ENCODE measurements at places on chromosomes 13 and 19.

GRCh38 chr13:38226496-38226895 is 123.2 kb upstream of the UFM1 start:
- H3K4me1 ChIP-seq = no peaks in the 10 kb centered on the region
- no peaks in the 10 kb centered on the region for H3K27me3 ChIP-seq
- DNase-seq = no peak
- H3K4me3 ChIP-seq = no peak overlapping the region
- H3K27ac ChIP-seq = no peak overlapping the region

GRCh38 chr13:48500652-48501197 is 32.2 kb downstream of the RCBTB2 start:
- no peaks in the 10 kb centered on the region for H3K36me3 ChIP-seq
- no peaks in the 10 kb centered on the region for H3K27me3 ChIP-seq
- DNase-seq = no peak
- H3K4me1 ChIP-seq = peaks cover 45% of the 10 kb centered on the region
- no peak overlapping the region for H3K4me3 ChIP-seq

- H3K4me1 ChIP-seq = no peaks in the 10 kb centered on the region
- no peaks in the 10 kb centered on the region for H3K27me3 ChIP-seq
- H3K36me3 ChIP-seq = no peaks in the 10 kb centered on the region
- peak; percentile 49 for DNase-seq
- H3K4me3 ChIP-seq = no peak overlapping the region
- H3K27ac ChIP-seq = no peak overlapping the region
These were observed 47.2 kb downstream of the ZAR1L start for GRCh38 chr13:32267836-32268439.

DNA sequence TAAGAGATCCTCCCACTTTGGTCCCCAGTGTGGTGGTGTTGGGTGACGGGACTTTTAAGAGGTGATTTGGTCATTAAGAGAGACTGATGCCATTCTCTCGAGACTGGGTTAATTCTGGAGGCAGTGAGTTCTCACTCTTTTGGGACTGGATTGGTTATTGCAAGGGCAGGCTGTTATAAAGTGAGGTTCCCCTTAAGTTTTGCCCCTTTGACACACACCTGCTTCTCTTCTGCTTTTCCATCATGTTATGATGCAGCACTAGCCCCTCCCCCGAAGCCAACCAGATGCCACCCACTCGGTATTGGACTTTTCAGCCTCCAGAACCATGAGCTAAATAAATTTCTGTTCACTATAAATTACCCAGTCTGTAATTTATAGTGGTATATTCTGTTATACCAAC is 16.3 kb upstream of the GRAMD1A start:
- H3K4me3 ChIP-seq = no peak overlapping the region
- no peaks in the 10 kb centered on the region for H3K27me3 ChIP-seq
- no peaks in the 10 kb centered on the region for H3K36me3 ChIP-seq
- DNase-seq = no peak
- H3K27ac ChIP-seq = no peak overlapping the region

DNA sequence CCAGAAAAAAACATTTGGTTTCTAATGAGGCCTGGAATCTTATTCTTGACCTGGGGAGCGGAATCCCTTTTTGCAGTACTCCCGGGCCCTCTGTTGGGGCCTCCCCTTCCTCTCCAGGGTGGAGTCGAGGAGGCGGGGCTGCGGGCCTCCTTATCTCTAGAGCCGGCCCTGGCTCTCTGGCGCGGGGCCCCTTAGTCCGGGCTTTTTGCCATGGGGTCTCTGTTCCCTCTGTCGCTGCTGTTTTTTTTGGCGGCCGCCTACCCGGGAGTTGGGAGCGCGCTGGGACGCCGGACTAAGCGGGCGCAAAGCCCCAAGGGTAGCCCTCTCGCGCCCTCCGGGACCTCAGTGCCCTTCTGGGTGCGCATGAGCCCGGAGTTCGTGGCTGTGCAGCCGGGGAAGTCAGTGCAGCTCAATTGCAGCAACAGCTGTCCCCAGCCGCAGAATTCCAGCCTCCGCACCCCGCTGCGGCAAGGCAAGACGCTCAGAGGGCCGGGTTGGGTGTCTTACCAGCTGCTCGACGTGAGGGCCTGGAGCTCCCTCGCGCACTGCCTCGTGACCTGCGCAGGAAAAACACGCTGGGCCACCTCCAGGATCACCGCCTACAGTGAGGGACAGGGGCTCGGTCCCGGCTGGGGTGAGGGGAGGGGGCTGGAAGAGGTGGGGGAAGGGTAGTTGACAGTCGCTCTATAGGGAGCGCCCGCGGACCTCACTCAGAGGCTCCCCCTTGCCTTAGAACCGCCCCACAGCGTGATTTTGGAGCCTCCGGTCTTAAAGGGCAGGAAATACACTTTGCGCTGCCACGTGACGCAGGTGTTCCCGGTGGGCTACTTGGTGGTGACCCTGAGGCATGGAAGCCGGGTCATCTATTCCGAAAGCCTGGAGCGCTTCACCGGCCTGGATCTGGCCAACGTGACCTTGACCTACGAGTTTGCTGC is at the start of gene ICAM4:
Gene ICAM4, plus strand, starts transcription at position 153 of the 935 bp plus-strand sequence. Its CDS starts 58 bp downstream, at position 211.
- peak within 1 kb of the TSS; percentile 78 for H3K4me3 ChIP-seq
- peaks cover 8% of the 10 kb centered on the region for H3K27me3 ChIP-seq
- H3K4me1 ChIP-seq = peaks cover 52% of the 10 kb centered on the region
- H3K27ac ChIP-seq = no peak within 1 kb of the TSS
